Calu3 (cell line): ENCODE measurements at places on chromosomes 12 and 14.

- DNase-seq, result no peak
Observed at GRCh38 chr12:13197526-13198143, 1.1 kb downstream of the EMP1 start.

DNA sequence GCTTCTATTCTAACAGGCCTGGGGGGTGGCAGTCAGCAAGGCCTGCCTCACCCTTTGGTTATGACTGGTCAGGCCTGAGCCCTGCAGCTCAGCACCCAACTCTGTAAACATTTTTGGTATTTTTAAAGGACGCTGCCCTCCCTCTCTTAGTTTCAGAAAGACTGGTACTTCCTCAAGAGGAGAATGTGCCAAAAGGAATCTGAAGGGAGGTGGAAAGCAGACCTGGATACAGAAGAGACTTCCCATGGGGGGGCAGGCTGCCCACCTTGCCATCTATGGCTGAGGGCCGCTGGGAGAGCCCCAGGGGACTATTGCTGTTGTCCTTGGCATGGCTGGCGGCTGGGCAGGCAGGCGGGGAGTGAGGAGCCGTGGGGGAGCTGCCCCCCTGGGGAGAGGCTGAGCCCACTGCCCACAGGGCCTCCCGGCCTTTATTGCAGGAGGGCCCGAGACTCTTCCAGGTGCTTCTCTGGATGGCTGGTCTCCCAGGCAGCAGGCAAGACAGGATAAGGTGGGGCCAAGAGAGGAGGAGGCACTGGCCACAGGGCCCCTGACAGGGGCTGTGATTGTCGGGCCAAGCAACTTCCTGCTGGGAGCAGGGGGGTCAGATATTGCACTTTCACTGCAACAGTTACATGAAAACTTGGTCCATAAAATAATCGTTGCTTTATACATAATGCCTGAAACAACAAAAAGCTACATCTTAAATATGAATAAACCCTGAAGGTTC, 3.5 kb downstream of the ARL6IP4 start:
- no peak for DNase-seq

GRCh38 chr12:132071830-132072384, 72.2 kb downstream of the DDX51 start:
- no peak for DNase-seq

DNA sequence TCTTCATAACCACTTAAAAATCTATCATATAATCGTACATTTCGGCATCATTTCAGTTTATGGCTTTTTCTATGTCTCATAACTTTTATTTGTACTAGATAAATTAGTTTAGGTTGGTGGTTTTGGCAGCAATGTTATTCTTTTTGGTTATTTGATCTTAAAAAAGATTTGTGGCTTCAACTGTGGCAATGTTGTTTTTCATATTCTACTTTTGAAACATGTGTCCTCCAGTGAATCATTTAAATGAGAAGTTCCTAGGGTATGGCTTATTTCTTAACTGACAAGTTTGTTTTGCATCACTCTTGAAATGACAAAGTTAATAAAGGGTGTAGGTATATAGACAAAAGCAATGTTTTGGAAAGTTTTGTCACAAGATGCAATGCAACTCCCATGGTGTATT, 11.1 kb upstream of the KITLG start:
- DNase-seq, result no peak

DNA sequence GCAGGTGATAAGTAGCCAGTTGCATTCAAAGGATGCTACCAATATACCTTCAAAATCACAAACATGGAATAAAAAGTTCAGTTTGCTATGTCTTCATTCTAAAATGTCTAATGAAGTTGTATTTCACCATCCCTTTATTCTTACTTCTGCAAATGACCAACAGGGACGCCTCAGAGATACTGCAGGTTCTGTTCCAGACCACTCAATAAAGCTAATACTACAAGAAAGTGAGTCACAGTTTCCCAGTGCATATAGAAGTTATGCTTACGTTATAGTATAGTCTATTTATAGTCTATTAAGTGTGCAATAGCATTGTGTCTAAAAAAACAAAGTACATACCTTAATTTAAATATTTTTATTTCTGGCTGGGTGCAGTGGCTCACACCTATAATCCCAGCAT, 29.3 kb upstream of the EIF5 start:
- DNase-seq, result no peak

DNA sequence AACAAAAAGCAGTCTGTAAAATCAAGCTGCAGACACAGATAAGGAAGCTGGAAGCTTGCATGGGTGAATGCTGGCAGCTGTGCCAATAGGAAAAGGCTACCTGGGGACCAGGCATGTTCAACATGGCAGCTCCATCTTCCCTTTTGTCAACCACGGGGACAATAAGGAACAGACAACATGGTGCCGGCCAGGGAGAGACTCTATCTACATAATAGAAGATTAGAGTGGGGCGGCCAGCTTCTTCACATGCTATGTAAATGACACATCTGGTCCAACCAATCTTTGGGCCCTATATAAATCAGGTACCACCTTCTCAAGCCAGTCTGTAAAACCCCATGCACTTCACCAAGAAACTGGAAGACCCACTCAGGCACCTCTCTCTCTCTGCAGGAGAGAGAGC, 157.6 kb downstream of the SUDS3 start:
- no peak for DNase-seq

DNA sequence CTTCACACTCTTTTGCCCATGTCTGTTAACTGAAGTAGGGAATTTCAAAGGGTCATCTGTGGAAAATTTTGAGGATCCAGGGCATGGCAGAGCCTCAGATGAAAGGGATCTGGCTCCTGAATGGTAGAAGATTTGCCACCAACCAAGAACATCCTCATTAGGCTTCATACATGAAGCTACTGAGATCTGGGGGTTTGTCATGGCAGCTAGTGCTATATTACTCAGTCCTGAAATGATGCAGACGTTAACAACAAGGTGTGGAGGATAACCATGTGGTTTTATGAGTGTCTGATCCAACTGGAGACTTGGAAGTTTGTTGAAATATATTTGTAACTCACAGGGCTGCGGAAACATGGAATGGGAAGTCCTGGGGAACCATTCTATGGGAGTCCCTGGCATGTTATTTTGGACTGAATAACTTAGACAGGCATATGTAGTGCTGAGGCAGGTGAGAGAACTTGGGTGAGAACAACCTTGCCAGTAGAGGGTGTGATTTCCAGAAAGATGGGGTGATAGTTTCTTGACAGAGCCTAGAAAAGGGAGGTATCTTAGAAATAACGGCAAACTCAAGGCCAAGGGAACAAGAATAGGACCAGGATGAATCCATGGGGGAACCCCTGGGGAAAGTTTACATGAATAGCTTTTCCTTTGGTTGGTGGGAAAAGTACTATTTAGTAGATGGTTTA, 42.0 kb upstream of the C12orf75 start:
- DNase-seq, result no peak

DNA sequence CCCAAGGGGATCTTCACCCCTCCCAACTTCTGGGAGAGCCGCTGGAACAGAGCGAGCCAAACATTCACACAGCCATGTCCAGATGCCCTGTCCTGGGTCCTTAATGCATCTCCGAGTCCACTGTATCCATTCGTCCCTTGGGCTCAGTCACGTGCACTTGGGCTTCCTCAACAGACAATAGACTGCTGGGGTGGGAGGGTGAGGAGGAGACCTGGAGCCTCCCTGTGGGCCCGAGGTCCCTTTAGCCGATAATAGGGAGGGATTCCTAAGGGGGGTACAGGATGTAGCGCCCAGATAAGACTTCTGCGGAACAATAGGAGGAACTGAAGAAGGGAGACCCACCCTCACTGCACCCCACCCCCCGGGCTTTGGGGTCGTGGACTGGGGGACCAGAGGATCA, 6.7 kb downstream of the ARHGEF25 start:
- DNase-seq, result no peak

DNA sequence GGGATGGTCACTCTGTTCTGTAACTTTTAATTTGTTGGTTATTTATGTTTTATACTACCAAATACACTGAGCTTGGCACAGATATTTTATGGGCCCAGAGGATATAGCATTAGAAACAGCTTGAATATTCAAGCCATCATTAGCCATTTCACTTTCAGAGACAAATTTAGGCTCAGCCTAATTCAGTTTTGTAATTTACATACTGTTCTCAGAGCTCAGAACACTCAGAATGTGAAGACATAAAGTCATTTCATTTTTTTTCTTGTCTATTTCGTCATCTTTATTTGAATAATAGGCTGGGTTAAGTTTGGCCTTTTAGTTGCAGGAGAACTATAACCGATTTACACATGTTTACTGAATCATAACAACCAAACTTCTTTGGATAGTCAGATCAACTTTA, 361.7 kb downstream of the SNAPC1 start:
- no peak for DNase-seq
